ENCODE measurements at places on chromosomes 7 and 10.

GRCh38 chr7:71824006-71824760 lies 588.0 kb downstream of the CALN1 start:
- DNase-seq: peak; percentile 77

- DNase-seq: no peak
These were observed 4.5 kb upstream of the EPHA1 start for GRCh38 chr7:143413123-143413522.

- DNase-seq: no peak
These were observed 47.7 kb downstream of the DLD start for GRCh38 chr7:107938456-107939250.

DNA sequence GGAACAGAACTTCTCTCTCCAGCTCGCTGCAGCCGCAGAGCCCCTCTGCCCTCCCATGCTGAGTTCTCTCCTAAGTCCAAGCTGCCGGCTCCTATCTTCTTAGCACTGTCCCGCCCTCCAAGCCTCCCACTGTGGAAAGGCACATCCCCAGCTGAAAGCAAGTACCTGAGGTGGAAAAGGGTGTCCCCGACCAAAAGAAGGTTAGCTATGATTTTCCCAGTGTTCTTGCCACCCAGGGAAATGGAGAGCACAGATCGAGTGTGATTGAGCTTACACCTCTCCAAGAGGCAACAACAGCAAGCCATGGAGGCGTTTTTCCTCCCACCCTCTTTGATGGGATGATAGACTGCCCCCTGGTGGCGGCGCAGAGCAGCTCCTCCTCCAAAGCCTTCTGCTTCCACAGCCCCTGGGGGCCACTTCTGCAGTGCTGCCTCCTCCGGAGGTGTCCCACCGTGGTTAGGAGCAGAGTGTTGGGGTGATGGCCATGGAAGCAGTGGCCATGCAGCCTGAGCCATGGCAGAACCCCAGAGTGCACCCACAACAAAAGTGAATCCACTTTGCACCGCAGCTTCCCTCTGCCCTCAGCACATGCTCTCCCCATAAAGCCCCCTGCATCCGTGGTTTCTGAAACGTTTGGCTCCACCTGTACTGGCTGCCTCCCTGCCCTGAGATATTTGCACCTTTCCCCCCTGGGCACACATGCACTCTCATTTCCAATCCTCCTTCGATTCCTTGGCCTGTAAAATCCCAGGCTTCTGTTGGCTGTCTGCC lies 143.1 kb upstream of the STK17A start:
- peak; percentile 71 for DNase-seq

GRCh38 chr7:137073571-137074325 lies 205.3 kb downstream of the CHRM2 start:
- no peak for DNase-seq

- DNase-seq: no peak
These were observed 10.1 kb downstream of the CCDC136 start for GRCh38 chr7:128801667-128802418.

GRCh38 chr7:3140834-3141233 lies 97.2 kb upstream of the CARD11 start:
- DNase-seq: no peak

GRCh38 chr10:119302591-119303253 lies 95.4 kb downstream of the GRK5 start:
- DNase-seq: no peak

DNA sequence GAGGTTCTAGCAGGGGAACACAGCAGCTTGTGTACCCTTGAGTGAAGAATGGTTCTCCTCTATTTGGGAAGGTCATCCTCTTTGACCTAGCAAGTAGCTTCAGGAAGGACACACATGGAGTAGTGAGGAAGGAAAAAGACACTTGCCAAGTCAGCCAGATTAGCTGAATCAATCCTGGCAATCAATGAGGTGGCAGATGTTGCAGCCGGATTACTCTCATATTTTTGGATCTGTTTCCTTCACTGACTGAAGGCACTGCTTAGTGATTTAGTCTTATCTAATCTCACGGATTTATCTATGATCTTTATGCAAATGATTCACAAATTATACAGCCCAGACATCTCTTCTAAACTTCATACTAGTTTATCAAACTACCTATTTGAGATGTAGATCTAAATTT lies 218.8 kb downstream of the GPR158 start:
- no peak for DNase-seq

- peak; percentile 82 for DNase-seq
These were observed 79.0 kb downstream of the PRR15 start for GRCh38 chr7:29642494-29643155.

DNA sequence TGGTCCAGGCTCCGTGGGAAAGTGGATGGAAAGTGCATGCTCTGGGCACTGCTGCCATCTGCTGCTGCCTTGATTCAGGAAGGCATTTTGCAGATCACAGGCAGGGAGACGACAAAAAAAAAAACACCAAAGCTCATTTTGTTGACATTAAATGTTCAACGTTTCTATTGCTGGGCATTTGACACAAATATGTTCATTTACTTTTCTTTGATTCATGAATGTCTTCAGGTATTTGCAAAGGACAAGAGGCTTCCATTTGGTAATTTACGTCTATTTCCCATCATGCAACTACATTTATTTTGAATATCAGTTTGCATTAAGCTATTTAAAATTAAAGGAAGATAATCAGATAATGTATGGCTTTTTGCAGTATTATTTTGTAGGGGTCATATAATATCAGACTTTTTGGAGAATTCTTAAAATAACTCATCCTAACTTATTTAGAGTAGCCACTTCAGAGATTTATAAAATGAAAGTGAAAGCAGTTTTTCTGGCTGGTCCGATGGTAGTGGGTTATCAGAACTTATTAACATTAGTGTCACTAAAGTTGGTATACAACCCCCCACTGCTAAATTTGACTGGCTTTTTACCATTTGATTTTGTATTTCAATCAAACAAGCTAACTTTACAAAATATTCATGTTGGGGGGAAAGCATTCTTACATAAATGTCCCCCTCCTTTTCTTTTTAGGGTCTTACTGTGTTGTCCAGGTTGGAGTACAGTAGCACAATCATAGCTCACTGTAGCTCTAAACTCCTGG lies 65.3 kb downstream of the PDIA4 start:
- peak; percentile 73 for DNase-seq

DNA sequence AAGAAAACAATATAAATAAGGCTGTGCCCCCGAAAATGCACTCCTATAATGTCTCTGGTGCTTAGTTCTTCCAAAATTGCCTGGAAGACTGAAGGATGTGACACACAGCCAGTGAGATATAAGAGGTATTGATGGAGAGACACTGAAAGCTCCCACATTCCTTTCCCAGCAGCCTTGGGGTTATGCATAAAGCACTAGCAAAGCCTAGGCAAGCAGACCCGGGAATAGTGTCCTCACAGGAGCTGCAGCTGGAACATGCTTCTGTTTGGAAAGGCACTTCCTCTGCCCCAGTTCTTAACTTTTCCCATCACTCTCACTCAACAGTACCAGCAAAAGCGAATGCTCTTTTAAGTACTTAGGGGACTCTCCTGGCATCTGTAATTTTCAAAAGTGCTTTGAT lies 178.0 kb downstream of the AMPH start:
- no peak for DNase-seq

- peak; percentile 89 for DNase-seq
These were observed 29.7 kb downstream of the AGAP3 start for GRCh38 chr7:151115836-151116418.

- DNase-seq: no peak
These were observed 57.4 kb upstream of the SVIL start for GRCh38 chr10:29692121-29692539.

GRCh38 chr7:1713502-1714484 lies 43.7 kb downstream of the ELFN1 start:
- peak; percentile 74 for DNase-seq

DNA sequence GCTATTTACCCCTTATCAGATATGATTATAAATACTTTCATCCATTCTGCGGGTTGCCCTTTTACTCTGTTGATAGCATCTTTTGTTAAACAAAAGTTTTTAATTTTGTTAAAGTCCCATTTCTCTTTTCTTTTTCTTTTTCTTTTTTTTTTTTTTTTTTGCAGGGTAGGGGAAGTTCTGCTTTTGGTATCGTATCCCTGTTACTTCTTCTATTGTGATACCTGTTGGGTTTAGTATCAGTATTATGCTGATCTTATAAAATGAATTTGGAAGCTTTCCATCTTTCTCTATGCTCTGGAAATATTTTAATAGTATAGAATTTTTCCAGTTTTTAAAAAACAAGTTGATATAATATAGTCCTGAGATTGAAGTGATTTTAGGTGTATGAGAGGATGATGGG lies 6.0 kb downstream of the CCNJ start:
- no peak for DNase-seq

- DNase-seq: no peak
These were observed 201.5 kb downstream of the CDK14 start for GRCh38 chr7:90797596-90797995.

DNA sequence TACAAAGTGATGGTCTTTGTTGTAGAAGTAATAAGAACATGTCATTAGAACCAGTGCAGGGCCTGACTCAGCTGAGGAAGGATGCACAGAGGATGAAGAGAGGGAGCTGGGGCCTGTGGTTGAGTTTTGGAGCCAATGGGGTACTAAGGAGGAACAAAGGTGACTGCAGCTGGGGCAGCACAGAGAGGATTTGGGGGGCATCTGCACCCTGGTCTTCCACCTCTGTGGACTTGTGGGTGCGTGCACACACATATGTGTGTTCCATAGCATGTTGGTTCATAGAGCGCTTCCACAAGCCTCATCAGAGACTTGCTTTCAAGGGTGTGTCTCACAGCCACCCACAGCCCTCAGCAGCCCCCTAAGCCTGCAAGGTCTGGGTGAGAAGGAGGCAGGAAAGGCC lies 650.3 kb upstream of the MGMT start:
- peak; percentile 17 for DNase-seq

DNA sequence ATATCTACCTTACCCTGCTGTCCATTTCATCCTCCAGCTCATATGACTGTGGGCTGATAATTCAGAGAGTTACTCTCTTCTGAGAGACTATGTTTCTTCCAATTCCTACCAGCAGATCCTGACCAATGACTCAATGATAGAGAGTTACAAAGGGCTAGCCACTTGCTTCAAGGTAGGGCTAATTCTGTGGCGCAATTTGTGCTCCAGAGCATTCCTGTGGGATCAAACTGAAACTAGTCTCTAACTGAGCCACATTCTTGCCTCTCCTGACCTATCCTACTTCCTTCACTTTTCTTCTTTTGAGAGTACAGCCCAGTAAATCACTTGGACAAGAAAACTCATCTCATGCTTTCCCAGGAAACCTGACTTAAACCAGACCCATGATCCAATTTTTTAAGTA lies 17.9 kb upstream of the ASZ1 start:
- peak; percentile 80 for DNase-seq

GRCh38 chr10:128776673-128777252 lies 650.5 kb upstream of the MKI67 start:
- DNase-seq: no peak

- DNase-seq: peak; percentile 67
These were observed 4.1 kb downstream of the NEUROD6 start for GRCh38 chr7:31336202-31337001.

DNA sequence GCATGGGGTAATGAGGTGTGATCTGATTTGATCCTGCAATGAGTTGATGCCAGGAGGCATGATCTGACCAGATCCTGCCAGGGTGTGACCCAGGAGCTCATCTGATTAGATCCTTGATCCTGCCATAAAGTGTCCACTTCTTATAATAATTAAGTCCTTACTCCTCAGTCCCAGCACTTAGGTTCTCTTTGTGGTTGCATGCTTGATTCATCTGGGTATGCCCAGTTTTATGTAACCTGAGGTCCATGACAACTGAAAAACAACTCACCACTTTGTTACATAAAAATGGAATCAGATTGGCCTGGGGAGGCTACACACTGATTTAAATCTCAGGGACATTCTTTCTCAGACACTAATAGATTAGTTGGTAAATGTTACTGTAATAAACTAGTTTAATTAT lies 19.1 kb downstream of the ACADSB start:
- no peak for DNase-seq

DNA sequence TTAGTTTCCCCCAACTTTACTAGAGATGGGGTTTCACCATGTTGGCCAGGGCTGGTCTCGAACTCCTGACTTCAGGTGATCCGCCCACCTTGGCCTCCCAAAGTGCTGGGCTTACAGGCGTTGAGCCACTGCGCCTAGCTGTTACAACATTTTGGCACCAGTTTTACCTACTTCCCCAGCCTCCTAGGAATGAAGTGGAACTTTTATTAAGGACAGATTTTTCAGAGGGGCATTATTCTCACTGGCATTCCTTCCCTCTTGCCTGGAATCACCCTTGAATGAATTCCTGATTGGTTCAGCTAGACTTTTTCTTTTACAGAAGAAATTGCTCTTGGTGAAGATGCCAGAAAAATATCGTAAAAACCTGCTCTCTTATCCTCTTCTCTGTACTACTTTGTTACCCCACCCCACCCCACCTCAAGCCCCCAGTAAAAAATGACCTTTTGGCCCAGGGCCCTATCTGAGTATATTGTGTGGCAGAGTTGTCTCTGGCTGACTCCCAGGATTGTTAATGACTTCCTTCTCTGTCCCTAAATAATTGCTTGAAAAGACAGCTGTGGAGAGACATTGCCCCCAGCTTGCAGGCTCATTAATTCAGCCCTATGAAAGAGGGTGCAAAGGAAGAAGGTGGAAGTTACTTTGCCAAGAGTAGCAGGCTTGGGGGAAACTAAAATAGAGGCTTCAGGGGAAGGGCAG lies 189.6 kb downstream of the AUTS2 start:
- DNase-seq: peak; percentile 58

- DNase-seq: peak; percentile 78
These were observed 156.2 kb upstream of the LYZL1 start for GRCh38 chr10:29132551-29133111.

- DNase-seq: no peak
These were observed 135.0 kb downstream of the ACTR3B start for GRCh38 chr7:152894295-152895170.

DNA sequence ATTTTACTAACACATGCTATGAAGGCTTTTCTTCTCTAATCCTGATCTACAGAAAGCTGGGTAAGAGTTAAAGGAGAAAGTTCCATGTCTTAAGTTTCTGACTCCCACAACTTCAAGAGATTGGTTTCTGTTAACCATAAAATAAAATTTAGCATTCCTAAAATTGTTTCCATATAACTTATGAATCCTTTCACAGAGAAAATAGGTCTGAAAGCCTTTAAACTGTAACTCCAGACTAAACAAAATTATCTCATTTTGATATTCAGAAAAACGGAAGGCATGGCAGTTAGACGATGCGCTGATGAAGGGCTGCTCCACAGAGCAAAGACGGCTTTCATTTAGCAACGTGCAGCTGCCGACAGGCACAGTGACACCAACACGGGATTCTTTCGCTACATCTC lies 133.3 kb downstream of the SLC25A13 start:
- DNase-seq: no peak

- no peak for DNase-seq
These were observed 29.5 kb downstream of the RPA3 start for GRCh38 chr7:7688956-7689355.
